ENCODE measurements at places on chromosomes 4 and X.

DNA sequence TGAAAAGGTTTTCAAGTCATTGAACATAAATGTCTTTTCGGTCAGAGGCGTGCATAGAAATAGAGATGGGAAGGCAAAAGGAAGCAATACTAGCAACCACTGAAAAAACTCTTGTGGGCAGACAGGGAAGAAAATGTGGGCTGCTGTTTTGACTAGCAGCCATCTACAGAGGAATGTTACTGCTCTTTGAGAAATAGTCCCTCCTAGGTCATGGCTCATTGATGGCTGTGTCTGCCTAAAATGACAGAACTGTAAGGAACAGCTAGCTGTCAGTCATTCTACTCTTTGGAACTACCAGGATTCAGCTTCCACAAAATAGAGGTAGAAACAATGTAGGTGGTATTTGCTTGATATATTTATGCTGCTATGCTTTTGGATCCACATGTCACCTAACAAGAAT, 26.9 kb upstream of the TMPRSS11B start:
- no peak for DNase-seq

- no peak for DNase-seq
These were observed 35.8 kb upstream of the SHISA3 start for GRCh38 chr4:42361456-42361855.

- no peak for DNase-seq
These were observed 59.0 kb downstream of the WWC2 start for GRCh38 chr4:183158062-183158461.

GRCh38 chr4:90226734-90227133, 99.5 kb downstream of the CCSER1 start:
- DNase-seq = no peak

GRCh38 chr4:83821493-83821892, 285.6 kb downstream of the GPAT3 start:
- no peak for DNase-seq

DNA sequence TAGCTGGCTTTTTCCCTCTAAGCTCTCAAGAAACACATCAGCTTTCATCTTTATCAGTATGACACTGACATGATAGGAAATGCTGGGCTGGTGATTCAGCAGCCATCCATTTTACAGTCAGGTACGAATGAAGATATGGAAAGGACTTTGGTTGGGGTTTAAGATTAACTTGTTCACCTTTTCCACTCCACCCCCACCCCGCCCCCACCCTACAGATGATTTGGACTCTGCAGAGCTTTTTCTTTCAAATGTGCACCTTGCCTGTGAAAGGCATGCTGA, 132.6 kb downstream of the AKAP4 start:
- DNase-seq = no peak
